NCI-H187 (cell line): ENCODE measurements at places on chromosomes 13 and 19.

GRCh38 chr13:41224113-41225110 is 30.0 kb upstream of the KBTBD7 start:
- DNase-seq = no peak

- DNase-seq = peak; percentile 41
These were observed 96.1 kb upstream of the MBNL2 start for GRCh38 chr13:97125810-97126738.

DNA sequence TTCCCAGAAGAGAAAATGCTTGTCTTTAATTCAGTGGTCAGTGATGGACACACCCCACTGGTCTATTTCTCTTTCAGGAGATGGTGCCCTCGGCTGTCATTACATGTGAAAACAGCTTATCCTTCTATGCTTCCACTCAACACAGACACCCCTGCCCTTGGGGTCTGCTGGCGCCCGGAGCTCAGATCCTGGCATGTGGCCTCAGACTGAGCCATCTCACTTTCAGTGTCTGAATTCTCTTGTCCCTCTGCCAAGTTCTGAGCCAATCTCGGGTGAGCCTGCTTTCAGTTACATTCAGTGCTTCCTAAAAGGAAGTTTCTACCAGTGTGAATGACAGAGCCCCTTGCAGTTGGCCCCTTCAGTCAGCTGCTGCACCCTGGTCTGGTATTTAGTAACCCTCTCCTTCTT is 293.6 kb downstream of the DNAJC15 start:
- DNase-seq = no peak

GRCh38 chr13:73873940-73874830 is 260.0 kb downstream of the KLF12 start:
- no peak for DNase-seq

DNA sequence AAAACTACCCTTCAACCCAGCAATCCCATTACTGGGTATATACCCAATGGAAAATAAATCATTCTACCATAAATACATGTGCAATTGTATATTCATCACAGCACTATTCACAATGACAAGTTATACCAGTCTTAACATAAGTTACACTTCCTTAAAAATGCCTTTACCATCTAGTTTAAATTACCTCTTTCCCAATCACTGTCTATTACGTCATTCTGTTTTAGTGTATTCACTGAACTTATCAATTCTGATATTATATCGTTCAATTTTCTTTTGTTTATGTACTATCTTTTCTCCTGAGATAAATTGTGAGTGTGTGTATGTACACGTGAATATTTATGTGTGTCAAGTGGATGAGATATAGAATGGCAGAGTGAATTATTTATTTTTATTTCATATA is 1416.8 kb downstream of the OLFM4 start:
- no peak for DNase-seq

DNA sequence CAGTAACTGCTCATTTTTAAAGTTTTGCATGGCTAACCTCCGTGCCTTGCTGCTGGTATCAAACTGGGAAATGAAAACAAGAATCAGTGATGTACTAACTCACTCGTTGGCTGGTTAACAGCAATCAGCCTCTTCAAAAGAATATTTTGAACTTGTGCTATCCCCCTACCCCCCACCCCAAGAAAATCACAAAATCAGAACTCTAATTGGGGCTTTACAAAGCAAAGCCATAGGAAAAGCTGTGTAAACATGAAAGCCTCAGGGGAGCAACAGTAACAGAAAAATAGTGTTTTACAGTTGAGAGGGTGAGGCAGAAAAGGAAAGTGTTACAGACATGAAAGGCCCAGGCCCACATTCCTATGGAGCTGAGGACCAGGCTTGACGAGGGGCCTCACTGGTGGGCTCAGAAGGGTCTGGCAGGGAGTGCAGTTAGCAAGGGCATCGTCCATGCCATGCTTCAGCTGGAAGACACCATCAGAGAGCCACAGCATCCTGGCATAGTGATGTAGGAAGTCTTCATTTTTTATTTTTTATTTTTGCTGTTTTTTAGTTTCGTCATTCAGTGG is 217.6 kb downstream of the PCCA start:
- DNase-seq = no peak

- no peak for DNase-seq
These were observed 2.0 kb downstream of the GPI start for GRCh38 chr19:34366738-34367623.

GRCh38 chr13:43298816-43299215 is 275.4 kb downstream of the DNAJC15 start:
- peak; percentile 23 for DNase-seq

GRCh38 chr13:98284679-98285078 is 107.6 kb upstream of the RNF113B start:
- DNase-seq = no peak

- DNase-seq = peak; percentile 60
These were observed 309.5 kb downstream of the TEX29 start for GRCh38 chr13:111629926-111630325.

- peak; percentile 20 for DNase-seq
These were observed 509 bp downstream of the TPP2 start for GRCh38 chr13:102597029-102597961.

DNA sequence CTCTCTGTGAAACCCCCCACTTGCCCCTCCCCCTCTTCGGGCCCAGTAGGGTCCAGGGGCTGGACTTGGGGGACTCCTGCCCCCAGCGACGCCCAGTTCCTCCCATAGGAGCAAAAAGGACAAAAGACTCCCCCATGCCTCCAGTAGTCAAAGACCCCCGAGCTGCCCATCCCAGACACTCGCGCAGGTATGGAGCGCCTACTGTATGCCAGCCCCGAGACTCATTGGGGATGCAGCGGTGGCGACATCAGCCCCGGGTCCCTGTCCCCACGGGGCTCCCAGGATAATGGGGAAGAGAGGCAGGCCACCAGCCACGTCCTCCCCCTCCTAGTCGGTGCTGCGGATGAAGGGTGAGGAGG is 18.3 kb upstream of the ZNRF4 start:
- no peak for DNase-seq

DNA sequence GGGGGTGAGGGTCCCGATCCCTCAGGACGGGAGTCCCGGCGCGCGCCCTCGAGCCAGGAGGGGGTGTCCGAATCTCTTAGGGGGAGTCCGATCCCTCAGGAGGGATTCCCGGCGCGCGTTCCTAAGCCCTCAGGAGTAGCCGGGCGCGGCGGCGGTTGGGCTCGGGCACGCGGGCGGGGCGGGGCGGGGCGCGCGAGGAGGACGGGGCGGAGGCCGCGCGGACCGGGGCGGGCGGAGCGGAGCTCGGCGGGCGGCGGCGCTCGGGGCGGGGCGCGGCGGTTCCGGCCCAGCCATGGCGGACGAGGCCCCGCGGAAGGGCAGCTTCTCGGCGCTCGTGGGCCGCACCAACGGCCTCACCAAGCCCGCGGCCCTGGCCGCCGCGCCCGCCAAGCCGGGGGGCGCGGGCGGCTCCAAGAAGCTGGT is at the start of gene CUL4A:
TSS of gene CUL4A (plus strand) at position 278 of the 423 bp plus-strand sequence. CDS start at position 293, 15 bp downstream.
- peak; percentile 85 for DNase-seq

GRCh38 chr13:45447050-45447661 is 17.6 kb upstream of the COG3 start:
- DNase-seq = no peak

DNA sequence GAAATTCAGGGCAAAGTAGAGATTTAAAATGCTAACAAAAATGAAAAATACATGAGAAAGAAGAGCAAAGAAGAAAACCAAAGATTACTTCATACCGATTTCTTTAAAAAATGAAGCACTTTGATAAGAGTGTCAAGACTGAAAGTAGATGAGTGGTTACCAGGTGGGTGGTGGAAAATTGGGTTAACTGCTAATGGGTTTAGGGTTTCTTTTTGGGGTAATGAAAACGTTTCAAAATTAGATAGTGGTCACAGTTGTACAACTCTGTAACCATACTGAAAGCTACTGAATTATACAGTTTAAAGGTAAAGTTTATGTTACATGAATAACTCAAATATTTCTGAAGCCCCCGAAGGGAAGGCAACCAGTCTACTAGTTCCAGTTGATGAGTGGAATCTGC is 179.4 kb downstream of the NDFIP2 start:
- DNase-seq = no peak

GRCh38 chr19:50224986-50225747 is 21.7 kb downstream of the MYH14 start:
- no peak for DNase-seq

DNA sequence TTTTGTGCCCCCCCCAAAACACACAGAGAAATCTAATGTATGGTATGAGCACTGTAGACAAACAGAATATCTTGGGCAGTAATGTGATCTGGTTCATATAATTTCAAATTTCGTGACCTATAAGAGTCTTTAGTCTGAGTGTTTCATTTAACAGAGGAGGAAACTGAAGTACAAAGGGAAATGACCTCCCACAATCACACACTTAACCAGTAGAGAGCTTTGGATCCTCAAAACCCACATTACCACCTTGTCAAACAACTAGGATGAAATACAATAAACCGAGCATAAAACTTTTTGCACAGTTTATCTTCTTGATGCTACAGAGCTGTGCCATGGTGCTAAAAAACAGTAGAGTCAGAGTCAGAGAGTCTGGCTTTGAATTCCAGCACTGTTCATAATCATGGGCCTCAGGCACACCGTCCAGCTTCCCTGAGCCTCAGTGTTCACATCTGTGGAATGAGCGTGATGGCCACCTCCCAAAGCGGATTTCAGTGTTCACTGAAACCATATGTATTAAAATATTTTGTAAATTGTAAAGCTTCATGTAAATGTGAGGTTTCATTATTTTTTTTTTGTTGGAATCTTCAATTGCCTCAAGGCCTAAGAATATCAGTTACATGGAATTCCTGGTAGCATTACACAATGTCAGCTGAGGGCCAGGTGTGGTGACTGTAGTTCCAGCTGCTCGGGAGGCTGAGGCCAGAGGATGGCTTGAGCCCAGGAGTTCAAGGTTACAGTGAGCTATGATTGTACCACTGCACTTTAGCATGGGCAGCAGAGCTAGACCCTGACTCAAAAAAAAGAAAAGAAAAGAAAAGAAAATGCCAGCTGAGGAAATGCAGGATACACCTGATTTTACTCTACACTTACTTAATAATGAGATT is 126.4 kb upstream of the FRY start:
- no peak for DNase-seq

DNA sequence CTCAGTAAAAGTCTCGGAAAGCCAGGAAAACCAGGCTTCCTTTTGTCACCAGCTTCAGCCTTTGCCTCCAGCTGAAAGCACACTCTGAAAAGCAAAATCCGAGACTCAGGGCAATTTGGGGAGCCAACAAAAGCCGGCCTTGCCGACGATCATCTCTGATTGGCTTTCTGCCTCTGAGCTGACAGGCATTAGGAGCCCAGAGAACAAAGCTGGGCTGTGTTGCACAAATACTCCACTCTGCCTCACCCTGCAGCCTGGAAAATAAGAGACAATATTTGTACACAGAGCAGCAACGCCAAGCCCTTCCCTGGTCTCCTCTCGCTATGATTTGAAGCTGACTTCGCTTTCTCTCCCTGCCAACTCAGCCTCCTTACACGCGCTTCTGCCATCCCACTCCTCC is 46.9 kb downstream of the CACNA1A start:
- no peak for DNase-seq

- DNase-seq = no peak
These were observed 973.7 kb downstream of the UQCRFS1 start for GRCh38 chr19:28239270-28239669.

DNA sequence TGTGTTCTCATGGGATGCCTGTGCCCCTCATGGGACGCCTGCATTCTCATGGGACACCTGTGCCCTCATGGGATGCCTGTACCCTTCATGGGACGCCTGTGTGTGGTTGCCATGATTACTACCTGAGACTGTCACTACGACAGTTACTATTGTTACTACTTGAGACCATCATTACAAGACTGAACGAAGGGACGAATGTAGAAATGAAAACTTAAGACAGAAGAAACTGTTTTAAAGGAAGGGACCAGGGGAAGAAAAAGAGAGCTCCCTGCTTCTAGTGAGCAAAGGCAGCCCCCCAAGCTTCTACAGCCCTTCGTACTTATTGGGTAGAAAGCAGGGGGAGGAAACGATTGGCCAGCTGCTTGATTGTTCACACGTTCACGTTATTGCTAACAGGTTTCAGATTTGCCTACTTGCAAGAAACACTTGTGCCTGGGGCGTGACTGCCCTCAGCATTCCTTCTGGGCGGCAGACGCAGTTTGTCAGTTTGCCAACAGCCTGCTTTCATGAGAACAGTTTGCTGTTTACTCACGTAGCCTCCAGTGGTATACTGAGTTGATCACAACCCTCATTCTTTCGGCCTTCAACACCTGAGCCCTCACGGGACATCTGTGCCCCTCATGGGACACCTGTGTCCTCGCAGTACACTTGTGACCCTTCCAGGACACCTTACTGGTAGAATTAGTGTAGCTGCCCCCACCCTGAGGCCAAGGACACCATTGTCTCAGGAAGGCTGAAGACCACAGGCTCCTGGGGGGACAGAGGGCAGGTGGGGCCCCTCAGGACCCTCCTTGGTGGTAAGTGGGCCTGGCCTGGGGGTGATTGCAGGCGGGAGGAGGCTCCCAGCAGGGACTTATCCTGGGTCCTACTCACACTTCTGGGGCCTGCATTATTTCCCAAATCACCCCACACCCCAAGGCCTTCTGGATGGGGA is 2.5 kb upstream of the S1PR4 start:
- DNase-seq = no peak

DNA sequence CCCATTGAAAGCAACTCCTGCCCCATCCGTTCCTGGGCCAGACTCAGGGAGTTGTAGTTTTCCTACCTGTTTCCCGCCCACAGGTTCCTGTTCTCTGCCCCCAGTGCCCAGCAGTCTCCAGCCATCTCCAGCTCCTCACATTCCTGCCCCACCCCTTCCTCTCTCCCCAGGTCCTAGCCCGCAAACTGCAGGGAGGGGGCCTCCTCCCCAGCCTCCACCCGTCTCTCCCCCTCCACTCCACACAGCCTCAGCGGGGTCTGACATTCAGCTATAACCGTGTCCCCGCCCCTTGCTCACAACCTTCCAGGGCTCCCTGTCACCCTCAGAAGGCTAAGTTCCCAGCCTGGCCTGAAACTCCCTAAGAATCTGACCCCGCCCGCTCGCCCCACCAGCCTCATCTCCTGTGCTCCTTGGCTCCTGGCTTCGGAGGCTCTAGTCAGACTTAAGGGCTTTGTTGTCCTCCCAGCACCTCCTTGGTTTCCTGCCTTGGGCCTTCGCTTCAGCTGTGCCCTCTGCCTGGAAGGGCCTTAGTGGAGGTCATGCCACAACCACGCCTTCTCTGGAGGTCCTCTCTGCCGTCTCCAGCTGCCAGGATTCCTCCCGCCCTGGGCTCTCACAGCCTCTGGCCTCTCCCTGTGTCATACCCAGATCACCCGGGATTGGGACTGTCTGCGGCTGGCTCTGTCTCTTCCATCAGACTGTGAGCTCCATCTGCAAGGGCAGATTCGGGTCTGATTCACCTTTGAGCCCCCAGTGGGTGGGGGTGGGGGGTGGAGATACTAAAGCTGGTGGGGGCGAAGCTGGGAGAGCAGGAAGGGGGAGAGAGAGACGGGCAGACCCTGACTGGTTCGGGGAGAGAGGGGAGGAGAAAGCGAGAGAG is 5.1 kb upstream of the SPACA6 start:
- DNase-seq = no peak

GRCh38 chr13:27138457-27139093 is 33.0 kb downstream of the USP12 start:
- DNase-seq = no peak

GRCh38 chr19:1084024-1084868 is 10.9 kb downstream of the POLR2E start:
- DNase-seq = no peak
